Left lung (tissue), 14 donors: ENCODE measurements at places on chromosomes 12 and 14.
A peak's percentile ranks its signal among the peaks of the same experiment; 100 is the strongest.

DNA sequence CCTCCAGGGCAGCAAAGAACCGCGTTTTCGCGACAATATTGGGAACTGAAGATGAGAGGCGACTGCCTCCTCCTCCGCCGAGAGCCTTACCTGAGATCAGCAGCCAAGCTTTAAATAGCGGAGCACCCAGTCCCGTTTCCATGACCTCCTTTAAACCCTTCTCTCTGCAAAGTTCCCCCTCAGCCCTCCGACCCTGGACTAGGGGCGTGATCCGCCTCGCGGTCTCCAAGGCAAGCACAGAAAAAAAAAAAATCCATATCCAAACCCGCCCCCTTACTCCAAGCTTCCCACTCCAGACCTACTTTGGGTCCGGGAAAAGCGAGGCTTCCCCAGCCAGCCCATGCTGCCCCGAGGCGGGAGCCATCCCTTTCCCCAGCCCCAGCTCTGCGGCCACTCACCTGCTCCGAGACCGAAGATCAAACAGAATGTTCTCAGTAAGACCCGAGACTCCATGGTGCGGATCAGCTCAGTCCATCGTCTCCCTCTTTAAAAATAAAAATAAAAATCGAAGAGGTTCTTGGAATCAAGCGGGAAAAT lies 630 bp downstream of the NELL2 start:
- DNase-seq: no peak

- DNase-seq: peak; percentile 99
Measured at GRCh38 chr14:49767571-49768300, at the start of gene KLHDC2. KLHDC2 (plus strand) TSS chr14:49768153; CDS start chr14:49768469, 316 bp downstream.

DNA sequence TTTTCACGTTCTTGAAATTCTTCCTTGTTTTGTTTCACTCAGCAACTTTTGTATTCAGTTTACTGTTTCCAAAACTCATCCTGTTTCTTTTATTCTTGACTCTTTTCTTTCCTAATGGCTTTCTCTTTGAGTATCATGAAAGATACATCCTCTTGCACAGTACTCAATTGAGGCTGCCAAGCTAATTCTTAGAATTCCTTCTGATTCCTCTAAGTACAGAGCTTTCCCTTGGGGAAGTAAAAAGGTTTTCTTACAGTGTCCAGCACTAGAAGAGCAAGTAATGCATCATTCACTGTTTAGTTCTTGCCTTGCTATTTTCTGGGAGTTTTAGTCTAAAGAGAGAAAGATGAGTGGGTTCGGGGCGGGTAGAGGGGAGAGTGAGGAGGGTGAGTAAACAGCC lies 154.1 kb downstream of the NEDD1 start:
- DNase-seq: no peak

- DNase-seq: no peak
Measured at GRCh38 chr12:51171884-51172514, 936 bp downstream of the TFCP2 start.

DNA sequence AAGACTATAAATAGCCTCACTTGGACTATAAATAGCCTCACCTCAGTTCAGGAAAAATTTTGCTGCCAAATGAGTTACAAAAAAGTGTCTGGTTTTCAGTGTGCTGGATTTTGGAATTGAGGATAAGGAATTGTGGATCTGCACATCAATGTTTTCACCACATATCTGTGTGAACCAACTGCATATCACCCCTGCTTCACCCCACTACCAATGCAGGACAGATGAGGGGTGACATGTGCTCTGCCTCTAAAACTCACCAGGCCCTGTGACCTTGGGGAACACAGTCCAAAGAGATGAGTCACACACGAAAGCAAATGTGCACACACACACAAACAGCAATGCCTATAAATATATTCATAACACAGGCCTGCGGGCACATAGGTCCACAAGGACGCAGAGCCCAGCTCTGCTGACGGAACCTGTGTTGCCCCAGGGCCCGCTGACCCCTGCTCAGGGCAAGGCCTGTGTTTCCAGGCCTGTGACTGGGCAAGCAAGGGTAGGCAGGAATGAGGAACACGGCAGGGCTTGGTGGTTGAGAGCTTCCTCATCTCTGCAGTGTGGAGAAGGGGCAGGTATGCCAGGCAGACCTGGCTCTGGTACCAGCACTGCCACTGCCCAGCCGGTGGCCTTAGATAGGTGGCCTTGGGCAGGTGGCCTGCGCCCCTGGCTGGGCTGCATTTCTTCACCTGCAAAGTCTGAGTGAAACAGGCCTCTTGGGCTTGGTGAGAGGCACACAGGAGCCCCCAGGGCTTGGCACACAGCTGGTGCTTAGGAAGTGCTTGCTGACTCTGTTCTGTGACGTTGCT lies 82.4 kb downstream of the ARL6IP4 start:
- no peak for DNase-seq

- no peak for DNase-seq
Measured at GRCh38 chr14:54867011-54867410, 35.6 kb downstream of the GCH1 start.

DNA sequence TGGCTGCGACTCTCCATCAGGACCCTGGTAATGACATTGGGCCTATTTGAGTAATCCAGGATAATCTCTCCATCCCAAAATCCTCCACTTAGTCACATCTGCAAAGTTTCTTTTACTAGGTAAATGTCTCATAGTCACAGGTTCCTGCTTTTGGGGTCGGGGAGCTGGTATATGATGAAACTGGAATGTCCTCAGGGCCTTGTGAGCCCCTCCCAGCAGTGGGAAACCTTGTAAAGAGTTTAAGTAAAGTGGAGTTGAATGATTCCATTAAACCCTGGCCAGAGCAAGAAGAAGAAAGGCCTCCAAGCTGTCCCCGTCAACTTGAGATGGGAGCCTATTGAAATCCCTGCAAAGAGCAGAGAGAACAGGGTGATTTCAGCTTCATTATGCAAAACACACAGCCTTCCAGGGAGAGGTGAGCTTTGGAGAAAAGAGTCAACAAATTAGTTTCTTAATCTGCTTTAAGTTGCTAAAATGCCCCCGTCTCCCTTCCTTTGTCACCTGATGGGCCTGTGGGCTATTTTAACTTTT lies 12.6 kb downstream of the WSCD2 start:
- no peak for DNase-seq

GRCh38 chr14:99354166-99354875 lies 82.3 kb upstream of the BCL11B start:
- no peak for DNase-seq

DNA sequence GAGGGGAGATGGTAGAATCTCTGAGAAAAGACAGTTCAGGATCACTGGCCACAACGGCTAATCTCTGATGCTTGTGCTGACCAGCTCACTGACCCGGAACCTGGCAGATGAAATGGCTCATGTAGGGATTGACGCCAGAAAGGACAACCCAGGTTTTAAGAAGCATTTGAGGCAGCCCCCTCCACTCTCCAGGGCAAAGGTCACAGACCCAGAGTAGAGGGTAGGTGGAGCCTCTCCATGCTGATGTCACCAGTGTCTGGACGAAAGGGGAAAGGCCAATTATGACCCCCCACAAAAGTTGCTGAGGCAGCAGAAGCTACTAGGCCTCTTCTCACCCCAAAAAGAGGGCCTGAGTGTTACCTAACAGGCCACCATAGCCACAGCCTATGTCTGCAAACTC lies 1.2 kb downstream of the METTL1 start:
- DNase-seq: no peak

DNA sequence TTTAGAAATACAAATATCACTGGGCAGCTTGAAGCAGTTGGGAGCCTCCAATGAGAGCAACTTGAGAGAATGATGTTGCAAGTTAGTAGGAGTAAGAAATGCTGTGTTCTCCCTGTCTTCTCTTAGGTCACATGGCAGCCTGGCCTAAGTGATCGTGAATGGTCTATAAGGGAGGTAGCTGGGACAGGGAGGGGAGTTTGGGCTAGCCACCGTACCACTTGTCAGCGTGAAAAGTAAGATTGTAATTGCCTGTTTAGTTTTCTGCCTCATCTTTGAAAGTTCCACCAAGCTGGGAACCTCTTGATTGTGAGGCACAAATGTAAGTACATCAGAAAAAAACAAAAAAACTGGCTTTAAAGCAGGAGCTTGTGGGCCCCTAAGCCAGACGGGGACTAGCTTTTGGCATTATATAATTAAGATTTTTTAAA lies 36.4 kb downstream of the MDM2 start:
- no peak for DNase-seq

DNA sequence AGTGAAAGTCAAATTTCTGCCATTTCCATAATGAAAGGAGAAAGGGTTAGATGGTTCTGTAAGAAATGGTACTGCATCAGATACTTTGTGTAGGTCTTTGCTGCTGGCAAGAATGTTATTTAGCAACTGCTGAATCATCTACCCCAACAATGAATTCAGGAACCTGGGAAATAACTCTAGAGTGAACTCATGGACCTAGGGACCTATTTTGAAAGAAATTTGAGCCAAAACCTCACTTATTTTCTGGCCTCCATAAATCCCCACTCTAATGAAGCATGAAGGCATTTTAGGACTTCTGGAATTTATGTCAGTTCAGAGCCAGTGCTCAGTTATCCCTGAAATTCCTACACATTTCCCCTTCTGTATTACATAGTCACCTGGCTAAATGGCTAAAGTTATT lies 50.9 kb upstream of the CPNE8 start:
- no peak for DNase-seq

DNA sequence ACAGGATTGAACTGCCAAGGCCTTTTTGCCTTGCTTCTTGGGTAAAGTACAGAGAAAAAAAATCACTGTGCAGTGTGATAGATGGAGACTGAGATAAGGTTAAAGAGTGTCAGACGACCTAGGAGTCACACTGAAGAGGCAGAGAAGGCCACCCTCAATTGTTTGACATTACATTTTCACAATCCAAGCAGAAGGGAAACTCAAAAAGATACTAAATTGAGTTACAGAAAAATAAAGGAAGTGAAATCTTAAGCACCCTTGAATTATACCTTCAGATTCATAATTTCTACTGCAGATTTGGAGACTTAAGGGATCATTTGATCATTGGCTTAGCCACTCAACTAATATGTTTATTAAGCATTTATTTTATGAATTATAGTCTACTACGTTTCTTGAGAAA lies 97.1 kb downstream of the MYF5 start:
- DNase-seq: no peak

- DNase-seq: no peak
Measured at GRCh38 chr12:123387508-123388176, 3.7 kb downstream of the KMT5A start.

DNA sequence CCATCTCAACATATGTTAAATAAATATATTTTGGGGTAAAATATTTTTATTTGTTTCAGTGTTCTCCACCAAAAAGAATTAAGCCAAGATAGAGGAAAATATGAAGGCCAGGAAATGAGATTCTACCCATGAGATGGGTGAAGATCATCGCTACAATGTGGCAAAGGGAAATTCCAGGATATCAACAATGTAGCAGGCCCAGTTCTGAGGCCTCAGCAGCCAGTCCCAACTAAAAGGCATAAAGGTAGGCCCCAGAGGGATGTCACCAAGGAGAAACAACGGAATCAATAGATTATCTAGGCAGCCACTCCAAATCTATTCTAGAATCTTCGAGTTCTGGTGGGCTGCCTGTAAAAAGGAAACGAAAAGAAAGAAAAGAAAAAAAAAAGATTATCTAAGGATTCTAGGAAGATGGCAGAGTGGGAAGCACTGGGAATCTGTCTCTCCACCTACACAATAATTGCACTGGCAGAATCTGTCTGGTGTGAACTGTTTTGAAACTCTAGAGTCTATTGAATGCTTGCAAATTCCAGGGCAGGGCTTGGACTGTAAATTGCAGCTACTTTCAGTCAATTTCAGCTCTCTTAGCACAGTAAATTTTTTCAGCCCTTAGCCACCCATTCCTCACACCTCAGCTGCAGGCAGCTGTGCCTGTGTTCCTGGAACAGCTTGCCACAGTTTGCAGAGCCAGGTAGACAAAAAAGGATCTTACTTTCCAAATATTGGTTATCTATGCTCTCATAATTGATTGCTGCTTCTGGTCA lies 33.1 kb upstream of the MMP19 start:
- DNase-seq: no peak

DNA sequence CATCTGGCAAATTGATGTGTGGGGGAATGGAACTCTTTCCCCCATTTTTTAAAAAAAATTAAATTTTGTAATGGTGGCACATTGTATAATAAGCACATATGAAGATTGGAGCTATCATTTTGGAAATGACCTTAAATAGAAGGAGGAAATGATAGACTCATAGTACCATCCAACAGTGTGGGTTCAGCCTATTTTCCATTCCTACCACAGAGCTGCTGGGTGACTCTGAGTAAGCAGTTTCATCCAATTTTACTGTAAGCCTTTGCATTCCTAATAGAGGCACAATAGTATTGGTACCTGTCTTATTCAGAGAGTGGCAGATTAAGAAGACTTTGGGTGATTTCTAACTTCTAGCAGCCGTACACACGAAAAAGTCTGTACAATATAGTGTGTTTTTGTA lies 304.5 kb downstream of the RAD51B start:
- no peak for DNase-seq

DNA sequence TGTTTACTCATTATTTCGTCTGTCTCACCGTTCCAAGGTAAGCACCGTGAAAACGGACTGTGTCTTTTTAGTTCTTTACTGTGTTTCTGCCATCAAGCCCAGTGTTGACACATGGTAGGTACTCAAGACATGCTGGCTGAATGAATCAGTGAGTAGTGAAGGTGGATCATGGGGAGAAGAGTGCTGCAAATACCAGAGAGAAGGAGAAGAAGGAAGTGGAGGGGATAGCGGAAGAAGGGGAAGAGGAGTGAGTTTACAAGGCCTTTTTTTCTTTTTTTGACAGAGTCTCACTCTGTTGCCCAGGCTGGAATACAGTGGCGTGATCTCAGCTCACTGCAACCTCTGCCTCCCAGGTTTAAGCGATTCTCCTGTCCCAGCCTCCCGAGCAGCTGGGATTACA lies 54.6 kb downstream of the ETV6 start:
- no peak for DNase-seq

DNA sequence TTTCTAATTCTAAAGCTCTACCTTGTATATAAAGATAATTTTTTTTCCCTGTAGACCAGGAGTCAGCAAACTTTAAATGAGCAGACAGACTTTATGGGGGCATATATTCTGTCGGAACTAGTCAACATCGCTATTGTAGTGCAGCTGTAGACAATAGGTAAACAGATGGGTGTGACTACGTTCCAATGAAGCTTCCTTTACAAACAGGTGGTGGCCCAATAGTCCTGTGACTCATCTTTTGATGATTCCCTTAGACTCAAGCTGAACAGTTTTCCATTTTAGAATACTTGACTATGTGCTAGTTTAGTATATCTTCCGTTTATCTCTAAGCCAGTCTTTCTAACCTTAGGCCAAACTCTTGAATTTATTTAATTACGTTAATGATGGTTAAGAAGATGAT lies 16.3 kb downstream of the MUCL1 start:
- DNase-seq: no peak

DNA sequence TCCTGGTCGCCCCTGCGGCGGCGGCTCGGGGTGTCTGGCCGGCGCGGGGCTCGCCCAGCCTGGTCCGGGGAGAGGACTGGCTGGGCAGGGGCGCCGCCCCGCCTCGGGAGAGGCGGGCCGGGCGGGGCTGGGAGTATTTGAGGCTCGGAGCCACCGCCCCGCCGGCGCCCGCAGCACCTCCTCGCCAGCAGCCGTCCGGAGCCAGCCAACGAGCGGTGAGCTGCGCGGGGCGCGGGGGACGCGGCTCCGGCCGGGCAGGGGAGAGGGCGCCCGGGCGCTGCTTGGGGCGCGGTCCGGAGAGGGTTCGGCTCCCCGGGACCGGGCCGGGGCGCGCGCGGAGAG lies at the start of gene LGALS3:
LGALS3 (plus strand) TSS at position 167 of the 342 bp plus-strand sequence. CDS start 8,122 bp downstream, outside the sequence.
- peak; percentile 82 for DNase-seq
